Effector memory CD8-positive, alpha-beta T cell (primary cell): ENCODE measurements at places on chromosomes 4 and X.

- no peak within 1 kb of the TSS for H3K27ac ChIP-seq
- no peak for DNase-seq
- peak within 1 kb of the TSS; percentile 38 for H3K4me3 ChIP-seq
- H3K36me3 ChIP-seq = no peaks in the 10 kb centered on the region
- peaks cover 3% of the 10 kb centered on the region for H3K4me1 ChIP-seq
- peaks cover 19% of the 10 kb centered on the region for H3K27me3 ChIP-seq
Measured at GRCh38 chr4:156971676-156972378, at the start of gene PDGFC. PDGFC (minus strand) TSS chr4:156971799; CDS start chr4:156970903, 896 bp downstream.

- no peak overlapping the region for H3K4me3 ChIP-seq
- H3K4me1 ChIP-seq = no peaks in the 10 kb centered on the region
- DNase-seq = no peak
- H3K27ac ChIP-seq = no peak overlapping the region
Measured at GRCh38 chrX:15881381-15881897, 26.8 kb upstream of the AP1S2 start.

- no peaks in the 10 kb centered on the region for H3K27me3 ChIP-seq
- H3K4me1 ChIP-seq = peaks cover 39% of the 10 kb centered on the region
- DNase-seq = no peak
- peak overlapping the region; percentile 85 for H3K4me3 ChIP-seq
Measured at GRCh38 chrX:71623714-71624113, 5.4 kb upstream of the CXCR3 start.

GRCh38 chr4:14138106-14138505 lies 510.6 kb upstream of the BOD1L1 start:
- H3K27me3 ChIP-seq = no peaks in the 10 kb centered on the region
- H3K4me3 ChIP-seq = no peak overlapping the region
- no peaks in the 10 kb centered on the region for H3K36me3 ChIP-seq
- no peak for DNase-seq
- no peak overlapping the region for H3K27ac ChIP-seq

DNA sequence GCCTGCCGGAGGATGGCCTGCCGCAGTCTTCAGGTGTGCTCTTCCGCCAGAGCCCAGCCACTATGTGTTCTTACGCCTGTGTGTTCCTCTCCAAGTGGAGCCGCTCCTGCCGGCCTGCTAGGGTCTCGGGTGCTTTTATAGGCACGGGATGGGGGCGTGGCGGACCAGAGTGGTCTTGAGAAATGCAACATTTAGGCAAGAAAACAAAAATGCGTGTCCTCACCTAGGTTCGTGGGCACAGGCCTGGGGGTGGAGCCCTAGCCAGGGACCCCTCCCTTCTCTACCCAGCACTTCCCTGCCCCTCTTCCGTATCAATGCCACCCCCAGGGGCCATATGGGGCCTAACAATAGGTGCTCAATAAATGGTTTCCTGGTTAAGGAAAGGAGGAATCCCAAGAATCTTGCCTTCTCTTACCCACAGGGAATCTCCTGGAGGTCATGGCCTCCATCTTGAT lies 34.4 kb upstream of the LRBA start:
- no peaks in the 10 kb centered on the region for H3K36me3 ChIP-seq
- H3K4me1 ChIP-seq = no peaks in the 10 kb centered on the region
- no peak for DNase-seq
- H3K4me3 ChIP-seq = no peak overlapping the region
- H3K27me3 ChIP-seq = no peaks in the 10 kb centered on the region
- H3K27ac ChIP-seq = no peak overlapping the region

DNA sequence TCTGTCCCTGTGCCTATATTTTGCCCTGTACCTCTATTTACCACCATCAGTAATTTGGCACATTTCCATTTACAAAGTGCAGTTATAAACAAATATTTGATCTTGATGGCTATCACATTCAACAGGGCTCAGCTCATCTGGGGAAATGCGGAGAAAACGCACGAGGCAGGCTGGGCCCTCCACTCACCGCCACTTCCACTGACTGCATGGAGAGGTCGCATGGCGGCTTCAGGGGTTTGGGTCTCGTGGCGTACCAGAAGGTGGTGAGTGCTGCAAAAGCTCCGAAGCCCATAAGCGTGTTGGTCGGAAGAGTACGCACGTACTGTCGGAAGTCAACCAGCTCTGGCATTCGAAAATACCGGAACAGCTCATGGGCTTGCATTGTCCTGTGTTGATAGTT lies 22.6 kb downstream of the ACSL1 start:
- no peaks in the 10 kb centered on the region for H3K27me3 ChIP-seq
- peaks cover 8% of the 10 kb centered on the region for H3K4me1 ChIP-seq
- H3K36me3 ChIP-seq = peaks cover 11% of the 10 kb centered on the region
- H3K4me3 ChIP-seq = no peak overlapping the region

- no peak for DNase-seq
- peak overlapping the region; percentile 90 for H3K27ac ChIP-seq
- peaks cover 4% of the 10 kb centered on the region for H3K36me3 ChIP-seq
- peaks cover 34% of the 10 kb centered on the region for H3K4me1 ChIP-seq
Measured at GRCh38 chr4:165209796-165210195, 2.4 kb downstream of the KLHL2 start.

DNA sequence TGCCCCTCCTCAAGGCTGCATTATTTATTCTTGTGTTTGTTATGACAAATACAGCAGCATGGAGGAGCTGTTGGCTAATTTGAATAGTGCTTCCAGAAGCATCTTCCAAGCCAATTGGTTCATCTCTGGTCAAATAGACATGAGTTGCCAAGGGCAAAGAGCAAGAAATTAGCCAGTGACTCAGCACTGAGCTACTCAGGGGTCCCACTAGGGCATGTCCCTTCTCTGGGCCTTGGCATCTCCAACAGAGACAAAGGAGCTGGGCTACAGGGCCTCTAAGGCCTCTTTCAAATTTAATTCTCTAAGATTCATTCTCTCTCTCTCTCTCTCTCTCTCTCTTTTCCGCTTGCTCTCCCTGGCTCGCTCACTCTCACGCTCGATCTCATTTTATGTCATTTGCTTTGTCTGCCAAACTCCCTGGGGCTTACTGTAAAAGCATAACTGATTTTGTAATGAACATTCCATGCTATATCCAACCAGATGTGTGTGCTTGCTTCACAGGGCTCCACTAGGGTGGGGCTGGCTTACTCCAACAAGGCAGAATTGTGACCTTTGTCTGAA lies 86.7 kb upstream of the MAGEA4 start:
- peaks cover 6% of the 10 kb centered on the region for H3K27me3 ChIP-seq
- H3K4me1 ChIP-seq = no peaks in the 10 kb centered on the region
- H3K36me3 ChIP-seq = no peaks in the 10 kb centered on the region
- no peak for DNase-seq
- no peak overlapping the region for H3K4me3 ChIP-seq
- H3K27ac ChIP-seq = no peak overlapping the region

GRCh38 chr4:97662133-97662532 lies 481.1 kb downstream of the STPG2 start:
- no peak overlapping the region for H3K27ac ChIP-seq
- no peaks in the 10 kb centered on the region for H3K27me3 ChIP-seq
- H3K36me3 ChIP-seq = no peaks in the 10 kb centered on the region
- DNase-seq = no peak
- no peak overlapping the region for H3K4me3 ChIP-seq
- H3K4me1 ChIP-seq = no peaks in the 10 kb centered on the region

GRCh38 chr4:102153391-102153790 lies 191.9 kb downstream of the SLC39A8 start:
- no peak for DNase-seq
- no peaks in the 10 kb centered on the region for H3K36me3 ChIP-seq
- H3K27ac ChIP-seq = no peak overlapping the region
- H3K4me1 ChIP-seq = no peaks in the 10 kb centered on the region

- H3K4me3 ChIP-seq = no peak overlapping the region
- no peak overlapping the region for H3K27ac ChIP-seq
- no peak for DNase-seq
- H3K4me1 ChIP-seq = no peaks in the 10 kb centered on the region
Measured at GRCh38 chr4:74230902-74231499, 73.1 kb downstream of the MTHFD2L start.

DNA sequence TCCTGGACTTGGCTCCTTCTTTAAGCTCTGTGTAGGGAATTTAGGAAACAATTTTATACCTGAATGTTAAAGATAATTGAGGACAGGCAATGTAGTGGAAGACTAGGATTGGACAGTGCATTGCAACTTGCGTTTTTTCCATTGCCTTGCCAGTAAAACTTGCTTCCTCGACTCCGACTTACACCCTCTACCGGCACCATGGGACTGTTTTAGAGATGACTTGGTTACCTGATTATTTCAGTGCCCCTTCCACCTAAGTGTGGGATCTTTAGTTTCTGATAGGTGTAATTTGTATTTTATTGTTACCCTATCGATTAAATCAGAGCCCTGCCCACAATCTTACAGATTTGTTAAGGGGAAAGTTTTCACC lies 1.2 kb downstream of the PRPS1 start:
- no peaks in the 10 kb centered on the region for H3K27me3 ChIP-seq
- peak overlapping the region; percentile 89 for H3K4me3 ChIP-seq
- peaks cover 9% of the 10 kb centered on the region for H3K36me3 ChIP-seq
- peak overlapping the region; percentile 83 for H3K27ac ChIP-seq

GRCh38 chr4:100466501-100466900 lies 51.3 kb downstream of the EMCN start:
- H3K4me1 ChIP-seq = no peaks in the 10 kb centered on the region
- no peak overlapping the region for H3K4me3 ChIP-seq
- H3K36me3 ChIP-seq = no peaks in the 10 kb centered on the region
- no peaks in the 10 kb centered on the region for H3K27me3 ChIP-seq

DNA sequence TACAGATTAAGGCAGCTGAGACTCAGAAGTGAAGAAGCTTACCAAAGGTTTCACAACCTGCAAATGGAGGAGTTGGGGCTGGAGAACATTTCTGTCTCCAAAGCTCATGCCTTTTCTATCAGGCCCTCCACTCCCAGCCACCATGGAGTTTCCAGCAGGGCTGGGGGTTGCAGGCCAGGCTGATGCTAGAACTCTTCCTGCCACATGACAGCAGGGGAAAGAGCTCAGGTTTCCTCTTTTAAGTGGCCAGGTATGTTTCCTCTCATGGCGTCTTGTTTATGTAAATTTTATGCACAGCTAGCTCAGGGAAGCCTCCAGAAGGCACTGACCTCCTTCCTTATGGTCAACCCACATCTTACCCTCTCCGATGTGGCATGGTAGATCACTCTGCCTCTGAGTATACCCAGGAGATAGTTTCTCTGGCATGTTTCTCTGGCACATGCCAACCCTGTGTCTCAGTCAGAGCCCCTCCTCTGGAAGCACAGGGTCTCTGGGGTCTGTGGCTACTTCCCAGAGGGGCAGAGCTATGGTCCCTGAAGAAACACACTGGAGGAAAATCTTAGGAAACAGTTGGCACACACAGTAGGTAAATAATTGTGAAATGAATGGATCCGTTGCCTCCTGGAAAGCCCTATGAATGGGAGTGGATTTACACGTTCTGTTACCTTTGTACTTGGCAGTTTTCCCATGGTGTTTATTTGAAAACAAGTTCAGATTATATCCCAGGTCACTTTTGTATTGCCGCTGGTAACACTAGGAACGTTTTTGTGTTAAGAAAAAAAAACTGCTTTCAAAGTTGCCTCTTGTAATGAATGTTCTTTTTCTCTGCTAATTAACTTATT lies 28.9 kb downstream of the PDK3 start:
- H3K36me3 ChIP-seq = peaks cover 9% of the 10 kb centered on the region
- H3K4me3 ChIP-seq = no peak overlapping the region
- no peak for DNase-seq
- H3K4me1 ChIP-seq = peaks cover 16% of the 10 kb centered on the region
- H3K27me3 ChIP-seq = no peaks in the 10 kb centered on the region
- H3K27ac ChIP-seq = peak overlapping the region; percentile 80

GRCh38 chrX:155966876-155967275 lies 30.6 kb upstream of the IL9R start:
- peaks cover 8% of the 10 kb centered on the region for H3K4me1 ChIP-seq
- peaks cover 41% of the 10 kb centered on the region for H3K27me3 ChIP-seq
- no peak for DNase-seq

DNA sequence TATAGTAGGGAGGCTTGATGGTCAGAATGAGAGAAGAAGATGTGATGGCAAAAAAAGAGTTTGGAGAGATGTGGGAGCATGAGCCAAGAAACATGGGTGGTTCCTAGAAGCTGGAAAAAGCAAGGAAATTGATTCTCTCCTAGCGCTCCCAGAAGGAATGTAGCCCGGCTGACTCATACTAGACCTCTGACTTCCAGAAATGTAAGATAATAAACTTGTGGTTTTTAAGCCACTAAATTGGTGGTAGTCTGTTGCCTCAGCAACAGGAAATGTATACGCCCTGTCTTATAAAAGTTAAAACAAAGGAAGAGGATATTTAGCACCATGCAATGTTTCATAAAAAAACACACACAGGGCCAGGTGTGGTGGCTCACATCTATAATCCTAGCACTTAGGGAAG lies 182.7 kb upstream of the PCDH7 start:
- H3K4me1 ChIP-seq = no peaks in the 10 kb centered on the region
- DNase-seq = no peak
- H3K27me3 ChIP-seq = no peaks in the 10 kb centered on the region
- no peaks in the 10 kb centered on the region for H3K36me3 ChIP-seq
- no peak overlapping the region for H3K27ac ChIP-seq
- H3K4me3 ChIP-seq = no peak overlapping the region
